NCI-H2081 treated with DMSO at 0.1 percent for 48 hours (cell line): ENCODE measurements at places on chromosomes 6 and 20.

- no peak for DNase-seq
These were observed 40.4 kb upstream of the COL10A1 start for GRCh38 chr6:116166369-116166768.

GRCh38 chr6:148883270-148883669, 136.4 kb downstream of the UST start:
- no peak for DNase-seq

DNA sequence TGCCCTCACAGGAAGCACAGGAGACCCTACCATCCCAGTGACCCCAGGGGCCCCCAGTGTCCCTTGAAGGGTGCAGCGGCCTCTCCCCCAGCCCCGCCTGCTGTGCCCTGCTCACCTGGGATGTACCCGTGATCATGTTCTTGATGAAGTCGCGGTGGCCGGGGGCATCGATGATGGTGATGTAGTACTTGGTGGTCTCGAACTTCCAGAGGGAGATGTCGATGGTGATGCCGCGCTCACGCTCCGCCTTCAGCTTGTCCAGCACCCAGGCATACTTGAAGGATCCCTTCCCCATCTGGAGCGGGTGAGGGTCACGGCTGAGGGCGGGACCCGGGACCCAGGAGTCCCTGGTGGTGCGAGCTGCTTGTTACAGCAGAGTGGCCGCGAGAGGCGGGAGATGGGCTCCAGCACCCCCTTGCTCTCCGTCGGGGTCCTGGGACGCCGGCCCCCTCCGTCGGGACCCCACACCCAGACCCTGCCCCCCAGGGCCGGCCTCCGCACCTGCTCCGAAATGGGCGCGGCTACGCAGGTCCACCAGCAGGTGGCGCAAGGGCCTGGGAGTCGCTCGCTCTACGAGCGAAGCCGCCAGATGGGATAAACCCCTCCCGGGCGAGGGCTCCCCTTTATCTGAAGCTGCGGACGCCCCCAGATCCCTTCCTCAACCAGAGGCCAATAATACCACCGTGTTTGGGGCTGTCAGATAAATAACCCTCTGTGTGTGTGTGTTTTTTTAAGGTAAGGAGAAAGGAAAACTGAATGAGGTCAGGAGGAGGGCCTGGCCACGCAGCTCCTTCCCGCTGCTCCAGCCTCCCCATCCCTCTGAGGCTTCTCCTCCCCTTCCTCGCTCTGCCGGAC, 2.9 kb downstream of the EEF1A2 start:
- DNase-seq = no peak

DNA sequence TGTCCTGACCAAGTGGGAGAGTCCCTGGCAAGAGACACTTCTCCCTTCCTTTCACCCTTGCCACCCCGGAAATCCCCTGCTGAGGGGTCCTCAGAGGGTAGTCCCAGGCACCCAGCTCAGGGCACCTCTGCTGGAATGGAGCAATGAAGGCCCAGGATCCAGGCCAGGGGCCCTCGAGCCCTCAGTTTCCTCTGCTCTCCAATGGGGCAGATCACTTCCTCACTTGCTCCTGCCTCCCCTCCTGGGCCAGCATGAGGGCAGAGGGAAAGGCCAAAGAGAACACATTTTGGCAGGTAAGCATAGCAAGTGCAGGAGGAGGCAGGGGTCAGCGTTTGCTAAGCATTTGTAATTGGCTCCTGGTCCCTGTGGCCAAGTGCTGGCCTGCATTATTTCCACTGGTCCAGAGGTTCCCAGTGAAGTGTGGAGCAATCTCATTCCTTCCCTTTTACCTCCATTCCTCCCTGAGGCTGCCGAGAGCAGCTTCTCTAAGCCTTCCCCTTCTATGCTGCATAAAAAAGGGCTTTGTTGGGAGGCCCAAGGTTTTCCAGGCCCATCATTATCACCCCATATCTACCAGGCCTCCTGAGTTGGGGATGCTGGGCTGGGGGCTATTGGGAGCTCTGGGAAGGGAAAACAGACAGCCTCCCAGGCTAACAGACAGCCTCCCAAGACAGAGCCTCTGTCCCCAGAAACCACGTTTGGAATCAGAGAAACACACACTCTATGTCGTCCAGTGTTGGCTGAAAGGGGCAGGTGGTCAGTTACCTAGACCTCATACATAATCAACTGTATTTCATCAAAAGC, 28.8 kb upstream of the VEGFA start:
- no peak for DNase-seq

DNA sequence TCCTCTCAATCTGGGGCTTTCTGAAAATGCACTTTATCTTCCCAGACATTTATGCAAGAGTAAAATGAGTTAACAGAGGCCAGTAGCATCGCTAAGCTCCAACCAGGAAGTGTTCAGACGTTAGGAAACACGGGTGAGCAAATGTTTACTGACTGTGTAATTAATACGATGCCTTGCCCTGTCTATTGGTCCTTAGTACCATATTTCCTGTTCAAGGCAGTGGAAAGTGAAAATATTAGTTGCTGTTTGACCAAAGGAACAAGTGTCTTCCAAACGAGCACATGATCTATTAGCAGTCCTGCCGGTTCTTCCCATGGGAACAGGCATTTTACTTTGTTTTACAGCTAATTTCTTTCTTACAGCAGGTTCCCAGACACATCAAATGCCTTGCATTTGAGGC, 311.1 kb upstream of the JAG1 start:
- no peak for DNase-seq

DNA sequence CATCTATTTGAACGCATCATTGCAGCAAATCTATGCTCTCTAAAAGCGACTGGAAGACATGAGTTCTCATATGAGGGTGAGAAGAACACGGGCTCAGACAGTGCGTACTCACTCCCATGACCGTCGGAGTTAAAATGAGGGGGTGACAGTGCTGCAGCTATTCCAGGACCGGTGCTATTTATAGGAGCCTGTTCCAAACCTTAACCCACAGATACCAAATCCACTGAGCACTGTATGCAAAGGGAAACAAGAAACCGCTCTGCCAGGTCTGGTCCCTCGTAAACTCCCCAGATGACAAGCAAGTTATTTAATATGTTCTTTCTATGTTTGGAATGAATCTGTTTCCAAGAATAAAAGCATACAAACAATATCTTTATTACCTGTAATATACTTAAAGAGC, 22.9 kb downstream of the PPP1R3G start:
- DNase-seq = peak; percentile 81

DNA sequence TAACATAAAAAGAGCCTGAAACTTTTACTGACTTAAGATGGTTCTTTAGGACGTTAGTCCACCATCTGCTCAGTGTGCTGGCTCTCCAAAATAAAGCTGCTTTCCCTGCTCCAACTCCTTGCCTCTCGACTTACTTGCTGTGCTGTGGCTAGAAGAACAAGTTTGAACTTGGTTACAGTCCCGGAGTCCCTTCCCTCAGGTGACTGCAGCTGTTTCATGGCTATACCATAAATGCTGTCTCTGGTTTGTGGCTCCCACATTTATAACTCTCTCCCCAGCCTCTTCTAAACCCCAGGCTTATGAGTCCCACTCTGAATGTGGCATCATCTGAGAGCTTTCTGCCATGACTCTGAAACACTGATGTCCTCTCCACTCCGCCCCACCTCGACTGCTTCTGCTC, 306.4 kb upstream of the PRND start:
- DNase-seq = no peak

GRCh38 chr6:122284848-122285247, 114.6 kb upstream of the HSF2 start:
- no peak for DNase-seq

DNA sequence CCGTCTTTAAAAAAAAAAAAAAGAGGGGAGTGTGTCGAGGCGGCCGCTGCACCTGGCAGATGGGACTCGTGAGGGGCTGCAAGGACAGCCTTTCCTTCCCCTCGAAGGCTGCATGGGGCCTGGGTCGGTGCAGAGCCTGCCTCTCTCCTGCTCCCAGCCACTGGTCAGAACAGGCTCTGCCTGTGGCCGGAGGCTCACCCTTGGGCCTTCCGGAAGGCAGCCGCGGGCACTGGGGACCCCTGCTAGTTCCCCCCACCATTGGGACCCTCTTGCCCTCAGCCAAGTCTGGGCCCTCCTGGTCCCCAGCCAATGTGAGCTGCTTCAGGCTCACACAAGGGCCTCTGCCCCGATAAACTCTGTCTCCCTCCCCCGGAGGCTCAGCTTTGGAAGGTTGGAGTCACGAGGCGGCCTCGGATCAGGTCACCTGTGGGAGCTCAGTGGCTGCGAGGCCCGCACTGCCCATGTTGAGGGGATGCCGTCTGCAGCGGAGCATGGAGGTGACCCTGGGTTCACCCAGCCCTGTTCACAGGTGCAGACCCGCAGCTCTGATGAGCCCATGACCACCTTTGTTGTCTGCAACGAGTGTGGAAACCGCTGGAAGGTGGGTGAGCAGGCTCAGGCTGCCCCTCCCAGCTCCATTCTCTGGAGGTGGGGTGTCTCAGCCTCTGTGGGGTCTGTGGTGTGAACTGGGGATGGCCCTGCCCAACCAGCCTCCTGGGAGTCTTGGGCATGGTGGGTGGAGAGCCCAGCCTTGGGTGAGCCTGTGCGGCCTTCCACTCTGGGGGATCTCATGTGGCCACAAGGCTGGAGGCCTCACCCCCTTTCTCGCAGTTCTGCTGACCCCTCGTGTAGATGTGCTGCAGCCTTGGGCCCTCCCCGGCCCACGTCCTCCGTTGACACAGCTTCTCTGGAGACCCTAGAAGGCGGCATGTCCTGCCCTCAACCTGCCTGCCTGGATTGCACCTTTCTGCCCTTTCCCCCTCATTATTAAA, 7.7 kb downstream of the RGS19 start:
- DNase-seq = no peak

GRCh38 chr6:11848852-11849731, 70.5 kb upstream of the ADTRP start:
- DNase-seq = peak; percentile 84

- no peak for DNase-seq
These were observed 75.4 kb downstream of the GRM4 start for GRCh38 chr6:34070315-34071135.

GRCh38 chr6:159854959-159855358, 35.8 kb upstream of the MAS1 start:
- no peak for DNase-seq

GRCh38 chr20:15200147-15200565, 862.7 kb upstream of the FLRT3 start:
- no peak for DNase-seq

DNA sequence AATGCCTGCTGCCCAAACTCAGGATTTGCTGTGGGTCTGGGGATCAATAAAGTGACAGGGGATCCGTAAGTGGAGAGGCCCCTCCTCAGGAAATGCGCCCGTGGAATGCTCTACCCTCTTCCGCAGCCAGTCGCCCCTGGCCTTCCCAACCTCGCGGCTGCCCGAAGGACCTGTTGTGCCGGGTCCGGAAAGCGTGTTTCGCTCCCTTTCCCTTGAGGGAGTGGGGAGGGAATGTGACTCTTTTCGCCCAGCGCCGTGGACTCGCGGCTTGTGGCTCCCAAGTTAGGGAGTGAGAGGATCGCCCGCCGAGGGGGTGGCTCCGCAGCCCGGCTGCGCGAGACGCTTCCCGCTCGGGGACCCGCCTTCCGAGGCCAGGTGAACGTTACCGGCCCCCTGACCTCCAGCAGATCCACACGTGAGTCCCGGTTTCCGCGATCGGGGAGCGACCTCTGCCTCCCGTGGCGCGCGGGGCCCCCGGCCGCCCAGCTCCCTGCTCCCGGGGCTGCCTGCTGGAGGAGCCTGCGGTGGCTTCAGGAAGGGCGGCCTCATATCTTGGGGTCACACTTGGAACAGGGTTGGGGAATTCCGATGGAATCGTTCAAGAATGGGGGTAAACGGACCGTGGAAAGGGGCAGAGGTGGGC, 666 bp downstream of the TPD52L1 start:
- no peak for DNase-seq

- DNase-seq = no peak
These were observed 4.3 kb downstream of the IFNGR1 start for GRCh38 chr6:137214931-137215330.

- DNase-seq = no peak
These were observed 84.2 kb upstream of the SLC22A23 start for GRCh38 chr6:3541006-3541585.

GRCh38 chr6:75377386-75377785, 92.8 kb upstream of the TMEM30A start:
- no peak for DNase-seq
